ENCODE measurements at places on chromosomes 6 and 20. TPM values are rescaled to one million over a fixed set of nuclear protein-coding genes. Genes with fewer than 3 reads are reported as not detected.

Gene HTR1E
- total RNA-seq = not detected

Gene SIM1
- total RNA-seq = not detected

Gene SNAP91
- total RNA-seq = not detected

Gene ASIP
- not detected for total RNA-seq

Gene RAD21L1
- total RNA-seq = not detected

Gene FNDC1
- total RNA-seq = not detected

Gene CFB
- total RNA-seq = not detected

GRCh38 chr20:9499126-9499899 is 15.1 kb upstream of the LAMP5 start:
- H3K27me3 ChIP-seq = no peaks in the 10 kb centered on the region
- H3K27ac ChIP-seq = no peak overlapping the region
- no peaks in the 10 kb centered on the region for H3K36me3 ChIP-seq
- no peak for DNase-seq

DNA sequence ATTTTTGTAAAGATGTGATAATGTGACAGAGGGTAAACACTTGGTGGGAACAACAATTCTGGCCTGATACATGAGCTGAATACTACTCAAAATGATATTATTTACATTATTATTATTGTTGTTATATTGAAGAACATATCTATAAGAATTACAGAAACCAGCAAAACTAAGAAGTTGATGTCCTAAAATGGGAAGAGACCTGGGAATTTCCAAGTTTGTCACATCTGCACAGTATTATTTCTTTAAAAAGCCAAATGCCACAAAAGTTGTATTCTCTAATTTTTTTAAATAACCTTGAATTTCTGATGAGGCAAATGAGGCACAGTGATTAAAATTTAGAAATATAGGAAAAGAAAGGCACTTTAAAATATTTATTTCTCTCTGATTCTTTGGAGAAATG is 5.0 kb upstream of the ZNF292 start:
- DNase-seq = no peak
- H3K4me3 ChIP-seq = no peak overlapping the region
- H3K4me1 ChIP-seq = peaks cover 26% of the 10 kb centered on the region

GRCh38 chr20:61117725-61118124 is 134.3 kb upstream of the CDH4 start:
- DNase-seq = no peak
- no peaks in the 10 kb centered on the region for H3K4me1 ChIP-seq
- H3K27me3 ChIP-seq = peaks cover 3% of the 10 kb centered on the region
- H3K27ac ChIP-seq = no peak overlapping the region
- no peak overlapping the region for H3K4me3 ChIP-seq
- H3K36me3 ChIP-seq = no peaks in the 10 kb centered on the region

DNA sequence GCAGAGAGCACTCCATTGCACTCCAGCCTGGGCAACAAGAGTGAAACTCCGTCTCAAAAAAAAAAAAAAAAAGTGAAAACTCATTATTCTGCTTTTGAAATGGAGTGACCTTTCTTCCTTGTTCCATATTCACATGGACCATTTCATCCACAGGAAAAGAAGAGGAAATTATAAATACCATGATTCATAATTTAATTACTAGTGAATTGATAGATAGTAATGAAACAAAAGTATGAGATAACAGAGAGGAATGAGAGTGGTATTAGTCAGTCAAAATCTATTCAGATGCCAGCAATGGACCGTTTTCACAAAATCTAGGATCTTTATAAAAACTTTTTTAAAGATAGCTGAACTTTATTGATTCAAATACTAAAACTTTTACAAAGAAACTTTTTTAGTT is 443.1 kb upstream of the FLRT3 start:
- no peaks in the 10 kb centered on the region for H3K36me3 ChIP-seq
- no peak overlapping the region for H3K4me3 ChIP-seq
- no peak for DNase-seq
- H3K27ac ChIP-seq = no peak overlapping the region

GRCh38 chr6:70280400-70280853 is 22.5 kb downstream of the COL9A1 start:
- H3K4me3 ChIP-seq = no peak overlapping the region
- no peak for DNase-seq
- H3K36me3 ChIP-seq = no peaks in the 10 kb centered on the region
- H3K27ac ChIP-seq = no peak overlapping the region

DNA sequence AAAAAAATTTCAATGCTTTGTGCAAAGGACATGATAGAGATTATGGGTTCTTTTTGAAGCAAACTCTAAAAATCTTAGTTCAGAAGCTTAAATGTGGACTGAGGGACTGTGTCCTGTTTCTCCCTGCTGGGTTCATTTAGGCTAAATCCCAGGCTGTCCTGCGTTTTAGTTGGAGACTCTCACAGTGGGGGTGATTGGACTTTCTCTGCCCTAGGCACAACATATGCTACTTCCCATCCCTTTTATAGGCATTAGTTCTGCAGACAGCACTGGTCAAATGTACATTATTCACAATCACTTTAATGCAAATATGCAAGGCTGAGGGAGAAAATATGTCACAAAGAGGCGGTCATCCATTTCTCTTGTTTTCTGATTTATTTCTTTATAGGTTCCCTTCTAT is 71.3 kb downstream of the TFAP2B start:
- H3K36me3 ChIP-seq = no peaks in the 10 kb centered on the region
- H3K27ac ChIP-seq = no peak overlapping the region
- no peaks in the 10 kb centered on the region for H3K27me3 ChIP-seq
- H3K4me1 ChIP-seq = no peaks in the 10 kb centered on the region

DNA sequence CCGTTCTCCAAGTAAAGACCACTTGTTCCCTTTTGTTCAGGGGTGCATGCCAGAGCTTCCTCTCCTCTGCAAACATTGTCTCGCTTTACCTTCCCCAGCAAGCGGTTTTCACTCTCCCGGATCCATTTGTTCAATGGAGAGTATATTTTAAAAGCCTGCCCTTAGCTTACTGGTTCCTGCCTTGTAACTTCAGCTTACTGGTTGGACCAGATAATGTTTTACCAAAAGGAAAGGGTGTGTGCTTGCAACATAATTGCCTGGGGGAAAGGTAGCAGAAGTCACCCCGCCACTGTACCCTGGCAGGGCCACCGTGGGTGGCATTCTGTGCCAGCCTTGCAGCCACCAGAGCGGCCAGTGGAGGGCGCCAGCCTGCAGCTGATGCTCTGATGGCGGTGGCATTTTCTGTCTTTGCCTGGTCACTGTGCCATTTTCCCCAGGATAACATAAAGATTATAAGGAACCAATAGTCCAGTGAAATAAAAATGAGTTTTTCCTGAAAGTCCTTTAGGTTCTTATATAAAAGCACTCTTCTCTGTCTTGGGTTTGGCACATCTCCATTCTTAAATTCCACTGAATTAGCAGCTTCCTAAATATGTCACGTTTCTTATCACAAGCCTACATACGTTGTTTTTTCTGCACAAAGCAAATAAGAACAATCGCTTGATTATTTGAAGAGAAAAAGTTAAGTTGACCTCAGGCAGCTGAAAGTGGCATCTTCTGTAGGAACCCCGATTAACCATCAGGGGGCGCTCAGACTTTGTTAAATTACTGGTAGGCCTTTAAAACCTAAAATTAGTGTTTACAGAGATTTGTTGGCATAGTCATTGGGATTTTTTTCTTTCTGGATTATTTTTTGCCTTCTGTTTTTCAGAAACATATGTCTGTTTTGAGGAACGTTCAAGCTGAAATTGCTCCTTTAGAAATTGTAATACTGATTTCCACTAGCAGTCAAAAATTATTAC is 67.4 kb upstream of the XRN2 start:
- H3K4me1 ChIP-seq = peaks cover 5% of the 10 kb centered on the region
- H3K27ac ChIP-seq = no peak overlapping the region
- DNase-seq = peak; percentile 78
- H3K4me3 ChIP-seq = no peak overlapping the region
- H3K27me3 ChIP-seq = no peaks in the 10 kb centered on the region

- peaks cover 23% of the 10 kb centered on the region for H3K4me1 ChIP-seq
- H3K36me3 ChIP-seq = peaks cover 30% of the 10 kb centered on the region
- H3K4me3 ChIP-seq = peak overlapping the region; percentile 92
- H3K27ac ChIP-seq = peak overlapping the region; percentile 100
- H3K27me3 ChIP-seq = peaks cover 4% of the 10 kb centered on the region
These were observed 653 bp downstream of the ZNF335 start for GRCh38 chr20:45971425-45971674.

DNA sequence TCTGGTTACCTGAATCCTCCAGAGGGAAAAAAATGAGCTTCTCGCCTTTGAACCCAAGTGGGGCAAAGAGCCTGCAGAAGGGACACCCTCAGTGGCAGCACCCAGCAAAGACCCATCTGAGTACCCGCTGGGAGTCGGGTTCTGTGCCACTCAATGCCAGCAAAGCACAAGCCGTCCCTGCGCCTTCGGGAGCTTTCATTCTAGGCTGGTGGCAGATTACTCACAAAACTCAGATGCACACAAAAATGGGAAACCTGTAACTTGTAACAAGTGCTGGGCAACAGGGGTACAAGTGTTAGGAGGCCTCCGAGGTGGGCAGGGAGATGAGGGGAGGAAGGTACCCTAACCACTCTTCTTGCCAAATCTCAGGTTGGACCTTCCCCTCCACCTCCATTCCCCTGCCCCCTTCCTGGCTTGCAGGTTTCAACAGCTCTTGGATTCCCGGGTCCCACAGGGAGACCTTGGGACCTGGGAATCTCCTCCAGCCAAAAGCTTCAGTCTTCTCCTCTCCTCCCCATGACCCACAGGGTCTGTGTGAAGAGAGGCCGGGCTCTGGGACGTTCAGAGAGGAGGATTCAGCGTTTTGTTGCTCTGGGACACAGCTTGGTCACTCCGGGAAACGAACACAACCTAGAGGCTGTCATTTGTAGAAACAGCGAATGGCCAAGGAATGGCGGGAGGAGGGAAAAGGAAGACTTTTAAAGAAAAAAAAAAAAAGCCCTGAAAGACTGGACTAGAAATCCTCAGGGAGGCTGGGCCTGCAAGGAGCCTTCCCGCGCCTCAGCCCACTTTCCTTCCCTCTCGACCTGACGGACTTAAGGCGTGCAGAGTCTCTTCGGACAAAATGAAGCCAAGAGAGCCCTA is 1.2 kb upstream of the PARD6B start:
- H3K4me3 ChIP-seq = peak overlapping the region; percentile 88
- peaks cover 19% of the 10 kb centered on the region for H3K4me1 ChIP-seq
- DNase-seq = no peak
- peaks cover 2% of the 10 kb centered on the region for H3K36me3 ChIP-seq

DNA sequence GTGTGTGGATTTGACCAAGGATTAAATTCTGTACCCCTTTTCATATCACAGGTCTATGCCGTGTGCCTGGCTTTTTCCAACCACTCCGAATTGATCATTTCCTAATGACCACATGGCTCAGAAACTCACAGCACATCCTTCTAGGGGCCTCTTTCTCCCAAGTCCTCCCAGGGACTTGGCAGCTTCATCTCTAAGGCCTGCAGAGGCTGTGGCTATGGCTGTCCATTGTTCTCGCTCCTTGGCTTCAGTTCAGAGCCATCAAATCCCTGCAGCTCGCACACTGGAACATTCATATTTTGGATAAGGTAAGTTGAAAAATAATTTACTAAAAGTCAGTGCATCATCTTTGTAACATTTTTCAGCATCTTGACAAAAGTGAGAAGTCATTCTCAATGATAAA is 497.2 kb upstream of the CDH4 start:
- H3K4me3 ChIP-seq = no peak overlapping the region
- no peaks in the 10 kb centered on the region for H3K27me3 ChIP-seq
- no peak for DNase-seq
- H3K36me3 ChIP-seq = no peaks in the 10 kb centered on the region

DNA sequence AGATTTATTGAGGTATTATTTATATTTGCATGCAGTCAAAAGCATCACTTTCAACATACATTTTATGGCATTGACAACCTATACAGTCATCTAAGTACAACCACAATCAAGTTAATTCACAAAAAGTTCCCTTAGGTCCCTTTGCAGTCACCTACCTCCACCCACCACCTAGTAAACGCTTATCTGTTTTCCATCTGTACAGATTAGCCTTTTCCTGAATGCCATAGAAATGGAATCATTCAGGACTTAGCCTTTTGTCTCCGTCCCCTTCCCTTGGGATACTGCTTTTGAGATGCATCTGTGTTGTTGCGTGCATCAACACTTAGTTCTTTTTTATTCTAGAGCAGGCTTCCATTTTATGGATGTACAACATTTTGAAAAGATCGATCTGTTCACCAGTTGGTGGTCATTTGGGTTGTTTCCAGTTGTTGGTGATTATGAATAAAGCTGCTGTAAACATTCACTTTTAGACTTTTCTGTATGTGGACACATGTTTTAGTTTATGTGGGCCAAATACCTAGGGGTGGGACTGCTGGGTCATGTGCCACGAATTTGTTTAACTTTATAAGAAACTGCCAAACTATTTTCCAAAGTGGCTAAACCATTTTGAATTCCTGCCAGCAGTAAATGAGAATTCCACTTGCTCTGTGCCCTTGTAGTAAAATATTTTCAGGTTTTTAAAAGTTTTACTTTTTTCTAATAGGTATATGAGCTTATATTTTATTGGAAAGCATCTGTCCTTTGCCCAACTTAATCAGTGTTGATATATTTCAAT is 17.6 kb upstream of the IFNGR1 start:
- H3K4me3 ChIP-seq = no peak overlapping the region
- H3K36me3 ChIP-seq = peaks cover 6% of the 10 kb centered on the region
- H3K4me1 ChIP-seq = peaks cover 40% of the 10 kb centered on the region

DNA sequence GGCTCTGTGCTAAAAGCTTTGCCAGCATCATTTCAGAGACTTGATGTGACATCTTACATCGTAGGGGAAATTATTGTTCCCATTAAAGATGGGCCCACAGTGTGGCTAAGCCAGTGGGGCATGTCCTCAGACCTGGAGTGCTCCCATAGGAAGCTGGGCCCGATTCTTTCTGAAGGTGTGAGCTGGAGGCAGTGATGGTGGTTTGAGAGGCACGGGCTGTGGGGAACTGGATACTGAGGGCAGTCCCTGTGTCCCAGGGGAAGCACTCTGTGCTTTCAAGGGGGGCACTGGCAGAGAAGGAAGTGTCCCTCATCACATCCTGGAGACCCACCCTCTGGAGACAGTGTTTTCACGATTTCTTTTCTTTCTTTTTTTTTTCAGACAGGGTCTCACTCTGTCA is 8.6 kb upstream of the FAM110A start:
- H3K27ac ChIP-seq = no peak overlapping the region
- DNase-seq = no peak
- peaks cover 10% of the 10 kb centered on the region for H3K4me1 ChIP-seq

- H3K4me3 ChIP-seq = no peak overlapping the region
- H3K27ac ChIP-seq = no peak overlapping the region
- no peaks in the 10 kb centered on the region for H3K27me3 ChIP-seq
- no peaks in the 10 kb centered on the region for H3K4me1 ChIP-seq
- no peak for DNase-seq
These were observed 332.6 kb upstream of the MANEA start for GRCh38 chr6:95244751-95245150.

GRCh38 chr6:8182902-8183665 is 80.7 kb upstream of the EEF1E1 start:
- H3K4me1 ChIP-seq = no peaks in the 10 kb centered on the region
- H3K27me3 ChIP-seq = peaks cover 3% of the 10 kb centered on the region
- no peak overlapping the region for H3K4me3 ChIP-seq
- H3K36me3 ChIP-seq = no peaks in the 10 kb centered on the region

DNA sequence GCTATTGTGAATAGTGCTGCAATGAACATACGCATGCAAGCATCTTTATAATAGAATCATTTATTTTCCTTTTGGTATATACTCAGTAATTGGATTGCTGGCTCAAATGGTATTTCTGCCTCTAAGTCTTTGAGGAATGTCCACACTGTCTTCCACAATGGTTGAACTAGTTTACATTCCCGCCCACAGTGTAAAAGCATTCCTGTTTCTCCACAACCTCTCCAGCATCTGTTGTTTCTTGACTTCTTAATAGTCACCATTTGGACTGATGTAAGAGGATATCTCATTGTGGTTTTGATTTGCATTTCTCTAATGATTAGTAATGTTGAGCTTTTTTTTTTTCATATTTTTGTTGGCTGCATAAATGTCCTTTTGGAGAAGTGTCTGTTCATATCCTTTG is 208.7 kb downstream of the PHF3 start:
- H3K27ac ChIP-seq = no peak overlapping the region
- no peak for DNase-seq
- no peaks in the 10 kb centered on the region for H3K27me3 ChIP-seq
- H3K4me3 ChIP-seq = no peak overlapping the region

Data from activated CD8-positive, alpha-beta T cell treated with anti-CD3 and anti-CD28 coated beads, Interleukin-2, amount 10 ng/mL, durations not matched to agents 7 days and 5 days (primary cell).